Fibroblast of skin of back (primary cell): ENCODE measurements at places on chromosomes 5 and 9.

DNA sequence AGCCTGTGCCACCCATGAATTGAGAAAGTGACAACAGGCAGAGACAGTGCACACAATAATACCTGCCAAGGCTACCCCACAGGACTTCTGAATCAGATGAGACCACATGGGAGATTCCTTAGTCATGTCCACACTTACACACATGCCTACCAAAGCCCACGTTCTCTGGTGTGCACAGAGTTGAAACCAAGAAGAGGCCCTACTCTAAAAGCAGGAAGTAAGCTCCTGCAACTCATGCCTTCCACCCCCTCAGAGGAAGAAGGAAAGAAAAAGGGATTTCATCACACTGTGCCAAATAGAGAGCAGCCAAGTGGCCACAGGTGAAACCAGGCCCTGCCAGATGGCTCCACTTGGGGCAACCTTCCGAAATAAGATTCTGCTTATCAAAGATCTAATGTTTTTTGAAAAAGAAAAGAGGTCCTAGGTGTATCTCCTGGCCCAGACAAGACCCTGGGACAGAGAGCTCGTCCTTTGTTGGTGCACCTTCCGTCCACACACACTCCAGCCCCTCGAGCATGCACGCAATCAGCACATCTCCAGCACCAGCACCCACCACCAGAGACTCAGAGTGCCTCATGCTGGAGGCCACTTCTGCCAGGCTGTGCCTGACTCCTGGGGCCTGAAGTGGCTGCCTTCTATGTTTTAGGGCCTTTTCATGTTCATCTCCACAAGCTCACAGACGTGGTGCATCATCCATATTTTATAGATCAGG, 114.6 kb upstream of the SPOCK1 start:
- no peak for DNase-seq

- DNase-seq: no peak
Measured at GRCh38 chr9:13459071-13459470, 179.6 kb upstream of the MPDZ start.

DNA sequence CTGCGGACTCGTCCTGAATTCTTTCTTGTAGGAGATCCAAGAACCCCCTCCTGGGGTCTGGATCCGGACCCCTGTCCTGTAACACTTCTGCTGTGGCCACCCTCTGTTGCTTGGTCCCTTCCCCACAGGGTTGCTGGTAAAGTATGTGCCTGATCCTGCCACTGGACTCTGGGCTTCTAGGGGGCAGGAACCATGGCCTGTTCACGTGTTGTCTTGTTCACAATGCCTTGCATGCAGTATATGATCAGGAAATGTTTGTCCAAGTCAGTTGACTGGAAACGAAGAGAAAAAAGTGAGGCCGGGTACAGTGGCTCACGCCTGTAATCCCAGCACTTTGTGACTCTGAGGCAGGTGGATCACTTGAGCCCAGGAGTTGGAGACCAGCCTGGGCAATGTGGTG, 139.3 kb upstream of the ALDH1B1 start:
- DNase-seq: no peak

DNA sequence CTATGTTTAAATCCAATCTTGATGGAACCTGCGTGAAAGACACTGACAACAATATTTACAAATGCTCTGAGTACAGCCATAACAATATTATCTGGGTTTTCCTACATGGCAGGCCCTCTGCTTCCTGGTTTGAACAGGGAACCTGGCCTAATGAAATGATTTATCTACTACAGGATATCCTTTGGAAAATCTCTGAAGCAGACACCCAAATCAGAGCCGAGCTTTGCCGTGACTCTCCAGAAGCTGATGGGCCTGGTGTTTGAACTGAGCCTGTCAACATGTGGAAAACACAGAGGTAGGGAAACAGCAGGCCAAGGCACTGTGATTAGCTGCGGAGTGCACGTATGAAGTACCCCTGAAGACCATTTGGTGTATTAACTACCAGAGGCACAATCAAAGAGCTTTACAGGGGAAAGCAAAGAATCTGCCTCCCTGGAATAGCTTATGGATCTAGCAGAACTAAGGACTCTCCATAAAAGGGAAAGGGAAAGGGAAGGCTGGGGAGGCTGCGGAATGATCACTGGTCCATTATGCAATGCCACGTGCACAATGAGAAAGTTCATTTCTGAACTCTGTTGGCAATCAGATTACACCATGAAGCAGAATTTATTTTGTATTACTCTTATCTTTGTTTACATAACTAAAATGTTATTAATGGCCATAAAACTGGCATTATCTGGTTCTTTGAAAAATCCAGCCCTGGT, 321.9 kb downstream of the EBF1 start:
- no peak for DNase-seq

DNA sequence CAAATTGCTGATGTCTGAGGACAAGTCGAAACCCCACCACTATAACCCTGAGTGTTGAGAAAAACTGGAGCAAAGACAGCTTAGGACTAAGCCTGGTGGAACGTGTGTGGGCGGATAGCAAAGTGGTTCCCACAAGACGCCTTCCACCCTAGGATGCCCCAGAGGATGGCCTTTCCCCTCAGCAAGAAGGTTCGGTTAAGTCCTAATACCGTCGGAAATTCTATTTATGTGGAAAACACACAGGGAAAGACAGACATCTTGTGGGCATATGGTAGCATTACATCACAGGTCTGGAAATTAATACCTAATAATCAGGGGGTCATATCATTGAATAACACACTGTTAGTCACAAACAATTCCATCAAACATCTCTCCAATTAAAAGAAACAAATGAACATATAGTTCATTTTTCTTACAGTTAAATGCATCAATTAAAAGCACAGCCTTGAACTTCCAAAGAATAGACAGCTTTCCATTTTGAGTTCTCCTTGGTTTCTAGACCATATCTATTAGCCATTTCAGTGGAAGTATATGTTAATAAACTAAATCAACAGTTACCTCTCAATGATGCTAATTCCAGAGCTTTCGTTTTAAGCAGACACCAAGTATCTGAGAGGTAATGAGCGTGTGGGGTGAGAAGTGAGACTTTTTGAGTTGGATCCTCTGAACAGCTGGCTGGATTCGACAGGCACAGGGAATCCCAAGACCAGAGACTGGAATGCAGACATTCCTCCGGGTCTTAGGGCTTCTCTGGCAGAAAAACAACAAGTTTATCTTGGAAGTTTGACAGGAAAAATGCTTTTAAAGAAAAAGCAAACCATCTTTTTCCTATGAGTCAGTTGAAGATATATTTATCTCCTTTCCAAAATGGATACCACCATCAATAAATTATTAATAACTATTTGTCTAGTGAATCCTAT, 2.9 kb upstream of the ICE1 start:
- DNase-seq: peak; percentile 81

DNA sequence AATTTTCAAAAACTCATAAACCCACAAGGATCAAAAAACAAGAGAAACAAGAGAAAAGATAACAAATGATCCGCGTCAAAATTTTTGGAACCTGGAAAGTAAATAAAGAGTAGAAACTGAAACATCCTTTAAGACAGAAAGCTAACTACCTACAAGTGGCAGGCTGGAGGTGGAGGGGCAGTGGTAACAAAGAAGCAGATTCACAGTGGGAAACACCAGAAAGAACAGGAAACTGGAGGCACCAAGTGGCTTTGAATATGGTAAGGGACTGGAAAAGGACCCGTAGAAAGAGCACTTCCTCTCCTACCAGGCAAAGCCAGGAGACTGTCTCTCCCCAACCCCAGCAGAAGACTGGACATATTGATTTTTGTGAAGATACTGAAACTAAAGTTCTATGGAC, 100.6 kb upstream of the TARS1 start:
- DNase-seq: no peak

DNA sequence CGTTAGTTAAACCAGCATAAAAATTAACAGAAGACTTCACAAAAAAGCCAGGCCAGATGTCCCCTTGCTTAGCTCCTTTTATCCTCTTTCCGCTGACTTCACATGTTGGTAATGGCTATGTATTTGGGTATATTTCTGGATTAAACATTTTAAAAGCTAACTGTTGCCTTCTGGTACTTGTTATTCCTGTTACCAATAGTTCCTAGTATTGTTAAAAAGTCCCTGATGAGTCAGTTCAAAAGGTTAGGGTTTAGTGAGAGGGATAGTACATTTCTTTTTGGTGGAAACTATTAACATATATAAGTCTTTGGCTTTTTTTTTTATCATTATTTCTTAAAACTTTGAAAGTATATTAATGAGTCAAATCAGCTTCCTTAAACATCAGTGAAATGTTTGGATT, 103.2 kb upstream of the ELL2 start:
- no peak for DNase-seq
